ENCODE measurements at places on chromosomes 3 and 15.

- DNase-seq: no peak
These were observed 220.0 kb downstream of the ABHD5 start for GRCh38 chr3:43910750-43911149.

DNA sequence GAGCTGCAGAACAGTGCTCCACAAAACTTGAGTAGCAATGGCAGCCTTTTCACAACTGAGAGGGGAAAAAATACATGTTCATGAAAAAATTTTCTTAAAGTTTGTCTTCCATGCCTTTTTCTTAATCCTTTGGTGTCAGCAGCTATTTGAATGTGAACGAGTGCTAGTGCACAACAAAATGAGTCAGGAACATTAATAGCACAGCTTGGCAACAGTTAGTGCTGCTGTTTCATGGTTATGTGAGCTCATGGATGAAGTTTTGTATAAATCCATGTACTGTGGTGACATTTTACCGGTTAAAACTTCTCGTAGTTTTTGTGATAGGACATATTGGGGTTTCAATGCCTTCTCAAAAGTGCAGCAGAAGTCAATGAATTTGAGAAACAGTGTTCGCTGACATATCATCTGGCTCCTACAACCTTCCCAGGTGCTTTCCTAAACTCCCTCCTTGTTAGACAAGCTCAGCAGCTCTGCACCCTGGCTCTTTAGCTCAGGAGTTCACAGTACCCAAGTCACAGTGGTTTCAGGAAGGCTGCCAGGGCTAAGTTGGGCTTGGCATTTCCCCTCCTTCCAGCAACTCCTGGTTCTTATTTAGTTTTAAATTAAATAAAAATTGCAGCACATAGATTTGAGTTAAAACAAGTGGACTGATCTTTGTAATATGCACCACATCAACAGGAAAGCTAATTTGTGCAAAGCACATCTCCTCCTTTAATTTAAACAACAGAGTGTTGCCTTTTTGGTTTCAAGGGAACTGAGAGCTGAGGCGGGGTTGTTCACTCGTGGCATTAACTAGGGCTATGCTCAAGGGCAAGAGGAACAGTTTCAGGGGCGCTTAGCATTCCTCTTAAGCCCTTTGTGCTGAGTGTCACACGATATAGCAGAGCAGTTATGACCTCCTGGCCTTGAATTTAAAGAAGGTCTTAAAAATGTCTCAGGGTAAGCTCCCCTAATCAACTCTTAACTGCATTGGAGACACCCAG is 362.8 kb downstream of the CHST2 start:
- DNase-seq: no peak

- no peak for DNase-seq
These were observed 89.5 kb downstream of the PTPRG start for GRCh38 chr3:61650719-61651410.

DNA sequence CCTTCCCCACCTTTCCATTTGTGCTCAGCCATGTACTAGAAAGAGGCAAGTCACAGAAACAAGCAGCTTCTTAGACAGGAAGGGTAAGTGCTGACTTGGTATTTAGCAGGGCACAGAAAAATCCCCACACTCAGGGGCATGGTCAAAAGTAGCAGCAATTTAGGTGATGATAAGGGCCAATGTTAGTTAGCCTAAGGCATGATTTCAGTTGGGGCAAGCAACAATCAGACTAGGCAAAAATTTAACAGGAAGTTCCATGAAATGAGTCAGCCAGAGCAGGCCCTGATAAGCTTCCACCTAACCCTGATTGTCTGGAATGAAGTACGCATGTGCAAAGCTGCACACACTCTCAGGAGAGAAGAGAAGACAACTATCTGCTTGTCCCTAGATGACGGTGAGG is 423.4 kb upstream of the UBE2E2 start:
- DNase-seq: no peak

GRCh38 chr3:20111836-20112235 is 71.6 kb downstream of the KAT2B start:
- DNase-seq: no peak

GRCh38 chr3:14522768-14523167 is 17.4 kb downstream of the GRIP2 start:
- no peak for DNase-seq

GRCh38 chr15:100834731-100835130 is 44.9 kb upstream of the ALDH1A3 start:
- DNase-seq: no peak

DNA sequence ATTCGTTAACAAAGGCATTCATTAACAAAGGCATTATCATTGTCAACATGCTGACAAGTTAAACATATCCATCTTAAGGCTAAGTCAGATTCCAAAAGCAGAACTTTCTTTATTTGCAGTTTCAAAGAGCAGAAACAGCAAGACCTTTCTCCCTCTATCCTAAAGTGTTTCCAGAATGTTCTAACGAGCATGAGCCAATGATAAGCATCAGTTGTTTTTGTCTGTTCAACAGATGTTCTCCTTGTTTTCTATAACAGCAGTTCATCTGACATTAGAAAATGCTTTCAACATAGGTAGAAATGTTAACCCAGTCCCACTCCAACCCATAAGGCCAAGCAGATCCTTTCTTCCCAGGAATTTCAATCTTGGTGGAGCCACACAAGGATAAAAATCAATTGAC is 77.6 kb upstream of the POMGNT2 start:
- no peak for DNase-seq

DNA sequence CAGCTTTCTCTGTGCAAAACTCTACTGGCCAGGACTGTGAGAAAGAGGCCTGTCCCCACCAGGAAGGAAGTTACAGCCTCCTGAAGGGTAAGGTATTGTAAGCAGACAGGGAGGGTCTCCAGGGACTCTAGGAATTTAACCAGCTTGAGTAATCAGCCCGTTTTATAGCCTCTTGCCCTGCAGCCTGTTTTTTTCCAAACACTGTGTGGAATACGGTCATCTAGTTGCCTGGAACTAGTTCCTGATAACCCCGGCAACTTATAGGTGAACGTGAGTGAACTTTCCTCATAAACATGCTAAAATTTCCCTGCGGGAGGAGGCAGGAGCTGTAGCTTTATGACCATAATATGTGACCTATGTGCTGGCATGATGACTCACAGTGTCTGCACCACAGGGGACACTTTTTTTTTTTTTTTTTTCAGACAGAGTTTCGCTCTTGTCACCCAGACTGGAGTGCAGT is 60.1 kb upstream of the DAZL start:
- DNase-seq: no peak

GRCh38 chr3:15800327-15800726 is 2.5 kb upstream of the ANKRD28 start:
- DNase-seq: no peak

- no peak for DNase-seq
These were observed 11.5 kb upstream of the NEK10 start for GRCh38 chr3:27380433-27381357.

DNA sequence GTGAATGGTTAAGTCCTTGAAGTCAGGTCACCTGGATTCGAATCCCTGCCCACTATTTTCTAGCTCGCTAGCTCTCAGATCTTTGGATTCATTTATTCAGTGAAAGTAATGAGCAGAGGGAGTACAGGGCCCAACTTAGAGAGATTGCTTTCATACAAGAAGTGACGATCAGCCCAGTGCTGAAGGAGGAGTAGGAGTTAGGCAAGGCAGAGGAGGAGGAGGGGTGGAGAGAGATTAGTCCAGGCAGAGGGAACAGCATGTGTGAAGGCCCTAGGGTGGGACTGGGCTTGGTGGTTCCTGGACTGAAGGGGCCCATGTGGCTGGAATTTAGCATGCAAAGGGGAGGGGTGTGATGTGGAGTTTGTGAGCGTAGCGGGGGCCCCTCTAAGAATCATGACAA is 3.8 kb upstream of the CHRNA5 start:
- no peak for DNase-seq

DNA sequence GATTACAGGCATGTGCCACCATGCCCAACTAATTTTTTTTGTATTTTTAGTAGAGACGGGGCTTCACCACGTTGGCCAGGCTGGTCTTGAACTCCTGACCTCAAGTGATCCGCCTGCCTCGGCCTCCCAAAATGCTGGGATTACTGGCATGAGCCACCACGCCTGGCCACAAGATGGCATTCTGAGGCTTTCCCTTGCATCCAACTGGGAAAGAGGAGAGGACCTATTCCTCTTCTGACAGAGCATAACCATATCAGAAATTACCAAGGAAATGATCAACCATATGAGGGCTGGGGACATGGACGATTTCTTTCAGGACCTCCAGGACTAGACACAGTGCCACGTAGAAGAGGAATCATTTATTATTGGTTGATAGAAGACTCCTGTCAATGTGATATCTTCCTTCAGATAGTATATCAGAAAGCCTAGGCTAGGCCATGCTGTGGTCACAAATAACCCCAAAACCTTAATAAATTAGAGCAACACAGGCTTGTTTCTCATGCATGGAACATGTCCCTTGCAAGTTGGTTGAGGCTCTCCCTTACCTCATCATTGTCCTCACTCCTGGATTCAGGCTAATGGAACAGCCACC is 372.3 kb upstream of the IL12A start:
- no peak for DNase-seq

DNA sequence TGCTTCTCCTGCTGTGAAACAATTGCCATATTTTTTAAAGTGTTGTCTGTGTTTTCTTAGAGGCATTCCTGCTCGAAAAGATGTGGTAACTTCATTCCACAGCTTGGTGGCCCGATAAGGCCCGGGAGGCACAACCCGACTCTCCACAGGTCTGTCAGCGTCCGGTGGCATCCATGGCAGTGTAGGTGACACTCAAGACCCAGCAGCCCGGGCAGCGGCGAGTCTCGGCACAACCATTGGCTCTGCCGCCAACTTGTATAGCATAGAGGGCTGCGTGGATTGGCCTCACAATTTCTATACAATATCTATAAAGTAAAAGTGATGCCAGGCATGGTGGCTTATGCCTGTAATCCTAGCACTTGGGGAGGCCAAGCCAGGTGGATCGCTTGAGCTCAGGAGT is 262.3 kb upstream of the CHRNA7 start:
- DNase-seq: no peak

- peak; percentile 11 for DNase-seq
These were observed at the start of gene DRD3 for GRCh38 chr3:114178770-114179368. Gene DRD3, minus strand, starts transcription at chr3:114179052. Its CDS starts 7,060 bp downstream, at chr3:114171992.

DNA sequence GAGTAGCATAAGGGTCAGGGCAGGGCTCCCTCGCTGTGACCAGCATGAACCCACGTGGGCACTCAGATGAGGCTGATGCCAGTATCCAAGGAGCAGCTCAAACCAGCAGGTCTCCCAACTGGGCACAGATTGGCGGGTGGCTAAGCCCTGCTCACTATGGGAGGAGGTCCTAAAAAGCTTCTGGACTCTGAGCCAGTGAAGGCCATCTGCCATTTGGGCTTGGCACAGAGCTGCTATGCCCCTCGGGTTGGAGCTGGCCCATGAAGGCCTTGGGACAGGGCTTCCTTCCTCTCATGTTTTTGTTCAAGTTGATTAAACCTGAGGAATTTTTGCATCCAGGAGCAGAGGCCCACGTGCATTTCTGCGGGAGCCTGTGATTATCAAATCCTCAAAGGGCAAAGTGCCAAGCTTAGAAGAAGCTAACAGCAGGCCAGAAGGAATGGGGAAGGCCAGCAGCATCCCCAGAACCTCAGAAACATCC is 4.3 kb upstream of the STRA6 start:
- DNase-seq: no peak

DNA sequence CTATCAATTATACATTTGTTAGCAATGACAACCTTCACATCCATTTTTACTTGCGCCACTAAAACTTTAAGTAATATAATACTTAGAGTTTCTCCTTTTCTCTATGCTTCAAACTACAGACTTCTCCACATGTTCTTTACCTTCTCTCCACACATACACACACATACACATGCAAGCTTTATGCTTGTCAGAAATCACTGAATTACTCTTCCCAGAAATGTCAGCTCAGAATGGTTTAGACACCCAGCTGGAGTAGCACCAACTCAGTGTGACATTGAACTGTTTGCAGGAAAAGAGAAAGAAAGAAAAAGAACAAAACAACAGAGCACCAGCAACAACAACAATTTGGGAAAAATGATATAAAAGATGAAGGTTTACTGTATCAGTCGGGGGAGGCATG is 20.9 kb downstream of the CBLB start:
- DNase-seq: no peak

- DNase-seq: no peak
These were observed 28.8 kb downstream of the PCNP start for GRCh38 chr3:101602731-101603130.

- DNase-seq: peak; percentile 52
These were observed 43.6 kb upstream of the ATP2B2 start for GRCh38 chr3:10548992-10549391.

GRCh38 chr15:79032656-79033055 is 57.9 kb downstream of the RASGRF1 start:
- no peak for DNase-seq

GRCh38 chr3:89622063-89622700 is 514.8 kb downstream of the EPHA3 start:
- DNase-seq: no peak

GRCh38 chr3:48716508-48716981 is 476 bp downstream of the IP6K2 start:
- peak; percentile 15 for DNase-seq

- DNase-seq: no peak
These were observed 114.4 kb downstream of the LPP start for GRCh38 chr3:188268336-188268735.

- DNase-seq: no peak
These were observed 56.1 kb upstream of the CMSS1 start for GRCh38 chr3:99761415-99762165.

GRCh38 chr15:88428805-88429605 is 38.2 kb downstream of the MRPL46 start:
- DNase-seq: no peak

- DNase-seq: peak; percentile 21
These were observed 509.1 kb downstream of the SHQ1 start for GRCh38 chr3:72338942-72339669.

- DNase-seq: no peak
These were observed 156.9 kb downstream of the MEGF11 start for GRCh38 chr15:66096688-66097058.

DNA sequence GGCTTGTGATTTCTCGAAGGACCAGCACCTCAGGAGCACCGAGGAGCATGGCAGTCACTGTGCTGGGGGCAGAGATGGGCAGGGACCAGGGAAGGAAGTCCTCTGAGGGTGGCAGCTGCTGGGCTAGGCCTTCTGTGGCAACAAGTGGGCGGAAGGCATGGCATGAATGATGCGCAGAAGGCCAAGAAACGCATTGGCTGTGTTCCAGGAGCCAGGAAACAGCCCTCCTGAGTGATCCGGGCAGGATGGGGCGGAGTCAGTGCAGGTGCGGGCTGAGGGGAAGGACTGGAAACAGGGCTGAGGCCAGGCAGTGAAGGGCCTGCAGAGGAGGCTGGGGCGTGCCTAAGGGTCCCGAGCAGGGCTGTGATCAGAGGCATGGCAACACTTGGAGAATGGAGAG is 23.6 kb downstream of the MRPS11 start:
- DNase-seq: no peak

- DNase-seq: no peak
These were observed 44.9 kb upstream of the IREB2 start for GRCh38 chr15:78393137-78393536.

GRCh38 chr3:146646261-146646660 is 41.1 kb upstream of the PLSCR5 start:
- DNase-seq: no peak

DNA sequence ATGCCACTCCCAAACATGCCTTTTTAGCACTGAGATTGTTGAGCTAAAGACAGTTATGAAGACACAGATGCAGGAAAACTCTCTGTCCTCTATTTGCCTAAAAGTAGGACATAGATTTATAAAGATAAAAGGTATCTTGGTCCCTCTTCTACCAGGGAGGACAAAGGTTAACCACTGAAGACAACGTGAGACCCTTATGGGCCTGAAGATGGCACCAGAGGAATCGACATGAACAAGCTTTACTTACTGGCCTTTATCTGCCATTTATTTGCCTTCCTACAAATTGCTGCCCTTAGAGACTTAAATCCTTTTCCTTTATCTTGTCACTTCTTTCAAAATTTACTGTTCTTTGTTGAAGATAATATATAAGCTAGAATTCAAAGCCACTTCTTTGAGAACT is 109.7 kb upstream of the FAM3D start:
- no peak for DNase-seq
